MG63 (cell line): ENCODE measurements at places on chromosomes 4 and X. TPM values are rescaled to one million over a fixed set of nuclear protein-coding genes. Genes with fewer than 3 reads are reported as not detected.

The PDGFRA gene
- total RNA-seq = 118 and 133 TPM in 2 replicates

The ADRA2C gene
- total RNA-seq = 2.3 and 7.8 TPM in 2 replicates

The NALF2 gene
- total RNA-seq = not detected in 2 replicates

DNA sequence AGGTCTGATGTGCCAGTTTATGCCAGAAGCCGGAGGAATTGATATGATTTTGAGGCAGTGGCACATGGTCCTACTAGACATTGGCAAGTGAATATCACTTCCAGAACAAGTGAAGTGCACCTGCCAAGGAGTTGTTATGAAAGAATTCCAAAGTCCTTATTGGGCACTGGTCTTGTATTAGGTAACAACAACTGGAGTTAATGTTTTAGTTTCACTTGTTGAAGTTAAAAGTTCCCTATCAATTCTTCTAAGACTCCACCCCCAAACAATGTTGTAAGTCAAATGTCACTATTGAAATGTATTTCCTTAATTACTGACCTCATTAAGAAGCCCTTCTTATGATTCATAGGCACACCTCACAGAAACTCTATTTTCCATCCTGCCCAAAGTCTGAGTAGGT, 3.1 kb downstream of the TET2 start:
- DNase-seq = no peak

The FAM47E gene
- 0.16 TPM in 1 of 2 replicates, not detected in the other for total RNA-seq

DNA sequence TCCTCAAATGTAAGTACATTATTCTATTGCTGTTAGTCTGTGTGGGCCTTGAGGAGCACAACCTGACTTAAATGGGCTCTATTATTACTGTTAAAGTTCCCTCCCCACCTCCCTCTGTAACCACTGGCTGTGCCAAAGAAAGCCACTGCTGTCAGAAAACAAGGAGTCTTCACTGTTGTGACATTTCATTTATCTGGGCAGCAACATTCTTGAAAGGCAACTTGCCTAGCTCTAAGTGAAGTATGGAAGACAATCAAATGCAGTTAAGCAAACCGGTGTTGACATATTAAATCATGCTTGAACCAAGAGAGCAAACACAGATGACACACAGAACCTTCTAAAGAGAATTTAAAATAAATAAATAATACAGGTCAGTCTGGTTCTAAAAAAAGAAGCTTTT, 81.0 kb downstream of the EPHA5 start:
- no peak for DNase-seq

- peak; percentile 72 for DNase-seq
These were observed at the start of gene JADE3 for GRCh38 chrX:46912098-46912602. Gene JADE3 (plus strand): TSS chrX:46912421. CDS start chrX:46984895, 72,474 bp downstream.

GRCh38 chr4:148398988-148399387, 43.2 kb downstream of the NR3C2 start:
- no peak for DNase-seq

DNA sequence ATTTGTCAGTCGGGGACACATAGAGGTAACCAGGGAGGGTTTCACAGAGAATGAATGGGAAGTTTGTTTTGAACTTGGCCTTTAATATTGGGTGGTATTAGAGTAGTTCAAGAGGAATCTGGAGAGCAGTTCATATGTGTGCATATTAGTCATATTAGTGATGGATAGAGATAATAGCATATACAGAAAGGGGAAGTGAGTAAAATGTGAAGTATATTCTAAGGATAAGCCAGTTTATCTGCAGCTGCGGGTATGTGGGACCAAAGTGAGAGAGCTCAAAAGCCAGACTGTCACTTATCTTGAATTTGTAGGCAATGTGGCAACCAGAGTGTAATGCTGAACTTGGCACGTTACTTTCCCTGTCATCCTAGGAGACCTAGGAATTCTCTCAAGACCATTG, 169.9 kb downstream of the AFF2 start:
- no peak for DNase-seq
